B cell (primary cell): ENCODE measurements at places on chromosomes 7 and 10.
A peak's percentile ranks its signal among the peaks of the same experiment; 100 is the strongest.

DNA sequence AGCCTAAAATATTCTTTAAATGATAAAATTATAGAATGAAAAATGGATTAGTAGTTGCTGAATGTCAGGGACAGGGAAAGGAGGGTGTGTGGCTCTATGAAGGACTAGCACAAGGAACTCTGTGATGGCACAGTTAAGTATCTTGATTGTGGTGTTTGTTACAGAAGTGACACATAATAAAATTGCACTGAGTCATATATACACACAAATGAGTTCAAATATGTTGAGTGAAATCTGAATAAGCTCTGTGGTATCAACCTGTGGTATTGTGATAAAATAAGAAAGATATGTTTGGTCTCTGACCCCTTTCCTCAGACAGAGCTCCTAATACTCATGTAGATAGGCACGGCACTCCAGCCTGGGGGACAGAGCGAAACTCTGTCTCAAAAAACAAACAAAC, 181.5 kb upstream of the TRIM24 start:
- no peak for DNase-seq

DNA sequence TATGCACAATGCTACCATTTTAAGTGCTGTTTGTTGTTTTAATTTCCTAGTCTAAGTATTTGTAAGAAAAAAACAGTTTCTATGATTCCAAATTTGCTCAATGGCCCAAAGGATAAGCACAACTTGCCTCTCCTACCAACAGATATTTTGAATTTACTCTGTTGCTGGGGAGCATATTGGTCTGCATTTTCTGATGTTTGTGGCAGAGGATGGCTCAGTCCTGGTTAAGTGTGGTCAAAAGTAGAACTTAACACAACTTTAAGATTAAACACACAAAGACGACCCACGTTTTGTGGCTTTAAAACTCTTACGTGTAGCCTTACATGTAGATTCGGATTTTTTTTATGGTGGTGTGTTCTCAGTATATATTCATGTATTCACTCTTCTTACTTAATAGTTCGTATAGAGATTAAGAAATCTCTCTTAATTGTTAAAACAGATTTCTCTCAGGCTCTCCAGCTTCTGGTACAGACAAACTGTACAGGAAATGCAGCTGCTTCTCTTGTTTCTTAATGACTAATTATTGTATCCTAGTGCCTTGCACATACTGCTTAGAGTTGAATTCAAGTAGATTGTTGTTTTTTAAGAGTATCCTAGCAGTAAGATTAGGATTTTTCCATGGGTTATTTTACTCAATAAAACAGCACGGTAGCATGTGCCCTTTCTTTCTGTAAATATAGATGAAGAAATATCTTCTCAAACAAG, 86.2 kb downstream of the GPR85 start:
- DNase-seq = no peak

GRCh38 chr10:129659508-129660268, 192.6 kb downstream of the MGMT start:
- no peak for DNase-seq

GRCh38 chr10:84743483-84743882, 415.1 kb downstream of the CCSER2 start:
- DNase-seq = no peak

DNA sequence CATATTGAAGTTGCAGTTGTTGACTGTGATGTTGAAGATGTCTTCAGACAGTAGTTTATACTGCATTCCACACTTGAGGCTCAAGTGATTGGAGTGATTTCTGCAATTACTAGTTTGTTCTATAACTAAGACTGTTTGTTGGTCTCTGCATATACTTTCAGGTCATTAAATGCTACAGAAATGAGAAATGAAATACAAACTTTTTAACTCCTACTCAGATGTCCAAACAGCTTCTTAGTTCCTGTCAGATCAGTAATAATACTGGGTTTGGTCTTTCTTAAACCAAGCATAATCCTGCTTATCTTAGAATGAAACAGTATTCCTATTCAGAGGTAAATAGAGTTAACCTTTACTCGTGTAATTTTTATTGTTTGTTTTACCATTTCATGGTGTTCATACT, 115.9 kb downstream of the CCNY start:
- no peak for DNase-seq

DNA sequence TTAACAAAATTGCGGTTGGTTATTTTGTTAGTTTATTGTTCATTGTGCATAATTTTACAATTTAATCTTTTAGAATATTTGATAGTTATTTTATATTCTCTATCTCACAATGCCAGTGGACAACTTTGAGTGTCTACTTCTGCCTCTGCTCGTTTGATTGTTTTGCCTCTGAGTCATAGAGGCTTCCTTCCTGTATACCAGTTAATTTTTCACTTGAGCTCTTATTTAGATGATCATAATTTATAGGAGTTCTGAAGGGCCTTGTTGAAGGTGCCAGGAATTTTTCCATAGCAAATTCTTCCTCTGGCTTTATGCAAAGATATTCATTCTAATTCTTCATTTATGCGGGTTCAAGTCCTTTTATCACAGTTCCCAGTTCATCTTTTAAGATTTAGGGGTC, 5.2 kb upstream of the MALRD1 start:
- no peak for DNase-seq

GRCh38 chr7:128210590-128211570, 30.2 kb upstream of the LEP start:
- no peak for DNase-seq

DNA sequence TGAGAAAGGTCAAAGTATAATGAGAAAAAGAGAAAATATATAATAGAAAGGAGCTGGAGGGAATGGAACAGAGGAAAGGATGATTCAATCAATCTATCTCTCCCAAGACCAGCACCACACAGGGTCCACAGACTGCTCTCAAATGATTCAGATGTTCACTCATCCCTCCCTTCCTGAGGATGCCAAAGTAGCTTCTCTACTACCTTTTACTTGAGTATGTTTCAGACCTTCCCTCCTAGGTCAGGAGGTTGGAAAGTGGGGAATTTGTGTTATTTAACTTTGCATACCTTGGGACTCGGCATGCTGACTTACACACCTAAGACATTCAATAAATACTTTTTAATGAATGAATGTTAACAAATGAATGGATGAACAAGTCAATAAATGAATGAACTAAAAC, 30.6 kb downstream of the CPVL start:
- DNase-seq = no peak

DNA sequence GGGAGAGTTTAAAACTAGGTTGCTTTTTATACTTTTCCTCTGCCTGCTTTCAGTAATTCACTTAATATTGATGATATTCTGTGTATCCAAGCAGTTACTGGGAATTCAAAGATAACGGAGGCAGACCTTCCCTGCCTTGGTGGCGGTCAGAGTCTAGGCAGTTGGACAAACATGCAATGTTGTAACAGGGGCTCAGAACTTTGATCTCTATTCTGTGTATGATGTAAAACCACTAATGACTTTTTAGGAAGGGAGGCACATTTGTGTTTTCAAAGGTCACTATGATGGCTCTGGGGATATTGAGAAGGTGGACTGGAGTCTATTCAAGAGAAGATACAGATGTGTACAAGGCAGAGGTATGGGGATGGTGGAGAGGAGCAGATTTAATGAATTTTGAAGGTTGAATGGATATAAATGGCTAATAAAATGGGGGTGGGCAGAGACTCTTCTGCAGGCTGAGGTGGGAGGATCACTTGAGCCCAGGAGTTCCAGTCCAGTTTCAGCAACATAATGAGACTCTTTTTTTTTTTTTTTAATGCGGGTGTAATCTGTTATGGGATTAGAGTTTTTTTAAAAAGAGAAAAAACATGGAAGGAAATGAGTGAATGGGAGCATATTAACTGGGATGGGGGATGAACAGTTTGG, 5.7 kb upstream of the PON2 start:
- no peak for DNase-seq

DNA sequence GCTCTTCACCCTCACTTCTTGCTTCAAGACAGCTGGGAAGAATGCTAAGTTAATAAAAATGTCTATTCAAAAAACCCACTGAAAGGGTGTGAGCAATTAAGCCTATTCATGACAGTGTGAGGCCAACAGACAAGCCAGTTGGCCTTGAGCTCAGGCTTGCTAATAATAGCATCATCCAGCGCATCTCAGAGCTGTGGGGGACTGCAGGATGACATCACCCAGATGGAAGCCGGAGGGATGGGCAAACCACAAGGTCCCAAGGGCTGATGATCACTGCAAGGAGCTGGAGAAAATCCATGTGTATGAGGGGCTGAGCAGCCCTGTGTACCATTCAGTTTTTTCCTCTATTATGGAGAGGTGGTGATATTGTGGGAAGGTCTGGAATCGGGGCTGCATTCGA, 770.4 kb downstream of the TNS3 start:
- no peak for DNase-seq

DNA sequence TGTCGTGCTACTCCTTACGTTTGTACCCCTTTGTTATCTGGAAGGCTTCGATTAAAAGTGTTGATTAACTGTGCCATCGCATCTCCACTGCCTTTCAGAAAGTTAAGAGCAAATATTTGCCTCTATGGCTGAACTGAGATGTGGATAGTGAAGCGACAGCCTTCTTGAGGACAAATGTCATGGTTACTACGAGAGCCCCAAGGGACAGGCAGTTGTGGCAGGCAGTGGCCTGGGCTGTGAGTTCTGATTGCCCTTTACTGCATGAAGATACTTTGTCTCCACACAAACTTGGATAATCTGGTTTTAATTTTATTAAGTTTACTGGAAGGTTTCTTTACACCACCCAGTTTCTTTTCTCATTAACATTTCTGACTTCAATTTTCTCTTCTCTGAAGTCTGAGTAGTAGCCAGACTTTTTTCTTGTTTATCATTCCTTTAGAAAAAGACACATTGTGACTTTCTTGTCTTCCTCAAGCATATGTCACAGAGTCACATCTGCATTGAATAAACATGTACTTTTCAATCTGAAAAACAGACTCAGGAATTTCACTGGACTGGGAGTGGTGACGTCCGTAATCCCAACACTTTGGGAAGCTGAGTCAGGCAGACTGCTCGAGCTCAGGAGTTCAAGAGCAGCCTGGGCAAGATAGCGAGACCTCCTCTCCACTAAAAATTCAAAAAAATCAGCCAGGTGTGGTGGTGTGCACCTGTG, 1.5 kb downstream of the TAS2R41 start:
- no peak for DNase-seq

DNA sequence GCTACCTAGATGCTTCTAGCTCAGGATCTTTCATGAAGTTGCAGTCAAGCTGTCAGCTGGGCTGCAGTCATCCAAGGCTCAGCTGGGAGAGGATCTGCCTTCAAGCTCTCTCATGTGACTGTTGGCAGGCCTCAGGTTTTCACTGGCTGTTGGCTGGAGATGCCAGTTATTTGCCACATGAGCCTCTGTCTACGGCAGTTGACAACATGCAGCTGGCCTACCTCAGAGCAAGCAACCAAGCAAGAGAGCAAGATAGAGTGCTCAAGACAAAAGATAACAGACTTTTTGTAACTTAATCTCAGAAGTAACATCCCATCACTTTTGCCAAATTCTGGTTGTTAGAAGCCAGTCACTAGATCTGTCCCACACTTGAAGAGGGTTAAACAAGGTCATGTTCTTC, 125.8 kb downstream of the TPST1 start:
- DNase-seq = no peak

GRCh38 chr7:100034871-100035510, 14.6 kb upstream of the ZSCAN21 start:
- DNase-seq = no peak

DNA sequence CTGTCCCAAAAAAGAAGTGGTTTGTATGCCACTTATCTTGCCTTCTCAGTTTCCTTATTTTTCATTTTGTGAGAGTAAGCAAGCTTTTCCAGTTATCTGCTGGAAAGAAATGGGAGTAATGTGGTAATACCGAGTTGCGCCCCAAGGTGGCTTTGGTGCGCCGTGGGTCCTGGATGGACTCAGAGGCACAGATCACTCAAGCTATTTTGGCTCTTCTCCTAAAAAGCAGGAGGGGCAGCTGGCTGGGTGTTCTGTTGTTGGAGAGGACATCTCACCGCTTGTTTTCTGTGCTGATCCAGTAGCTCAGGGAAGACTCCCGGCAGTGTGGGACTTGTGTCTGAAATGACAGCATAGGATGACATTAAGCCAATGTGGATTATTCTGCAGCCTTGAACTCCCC, 16.4 kb downstream of the PRKRIP1 start:
- peak; percentile 67 for DNase-seq

- no peak for DNase-seq
These were observed 7.5 kb downstream of the ANKIB1 start for GRCh38 chr7:92253251-92253650.

DNA sequence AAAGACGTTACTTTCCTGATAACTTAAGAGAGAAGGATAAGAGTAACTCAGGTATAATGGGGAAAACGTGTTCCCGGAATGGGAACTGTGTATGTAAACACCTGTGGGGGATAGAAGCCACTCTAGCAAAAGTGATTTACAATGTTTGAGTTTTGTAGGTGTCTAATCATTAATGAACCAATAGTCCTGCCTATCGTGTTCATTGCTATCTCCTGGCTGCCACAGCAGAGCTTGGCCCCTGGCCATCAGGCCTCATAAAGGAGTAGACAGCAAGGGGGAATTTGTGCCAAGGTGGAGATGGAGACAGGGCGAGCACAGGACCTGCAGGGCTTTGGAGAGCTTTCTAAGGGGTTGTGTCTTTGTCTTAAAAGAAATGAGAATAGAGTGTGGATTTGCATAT, 102.1 kb downstream of the GAD2 start:
- DNase-seq = no peak

DNA sequence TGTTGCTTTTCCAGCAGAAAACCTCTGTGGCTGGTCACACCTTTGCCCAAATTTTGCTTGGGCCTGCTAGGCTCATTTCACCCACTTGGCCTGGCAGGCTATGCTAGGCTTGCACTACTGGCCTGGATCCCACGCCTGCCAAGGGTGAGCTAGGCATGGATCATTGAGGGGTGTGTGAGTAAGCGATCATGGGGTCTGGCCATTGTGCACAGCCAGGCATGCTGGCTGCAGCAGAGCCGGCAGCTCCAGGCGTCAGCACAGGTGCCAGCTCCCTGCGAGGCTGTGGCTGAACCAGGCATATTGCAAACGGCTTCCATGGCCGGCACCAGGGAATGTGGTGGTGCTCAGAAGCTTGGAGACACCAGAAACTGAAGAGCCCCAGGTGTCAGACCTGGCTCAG, 19.2 kb downstream of the CFAP70 start:
- DNase-seq = no peak

GRCh38 chr7:17645500-17645899, 294.8 kb downstream of the SNX13 start:
- no peak for DNase-seq

- no peak for DNase-seq
These were observed 627.7 kb downstream of the TNS3 start for GRCh38 chr7:46954181-46954580.

DNA sequence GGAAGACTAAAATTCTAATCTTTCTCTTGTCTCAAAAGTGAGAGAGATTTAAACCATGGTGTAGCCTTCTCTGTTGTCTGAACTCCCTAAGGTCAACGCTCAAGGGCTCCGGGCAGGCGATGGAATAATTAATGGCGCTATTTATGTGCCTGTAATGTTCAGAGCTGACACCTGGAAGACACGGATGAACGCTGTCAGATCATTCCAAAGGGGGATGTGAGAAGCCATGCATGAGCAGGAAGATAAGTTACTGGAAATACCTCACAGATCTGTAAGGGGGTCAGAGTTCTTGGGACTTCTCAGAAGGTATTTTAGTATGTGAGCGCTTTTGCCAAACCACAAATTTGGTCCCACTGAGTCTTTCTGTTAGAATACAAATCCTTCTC, 73.3 kb upstream of the MTPN start:
- no peak for DNase-seq
